ENCODE measurements at places on chromosomes 7 and 10.

DNA sequence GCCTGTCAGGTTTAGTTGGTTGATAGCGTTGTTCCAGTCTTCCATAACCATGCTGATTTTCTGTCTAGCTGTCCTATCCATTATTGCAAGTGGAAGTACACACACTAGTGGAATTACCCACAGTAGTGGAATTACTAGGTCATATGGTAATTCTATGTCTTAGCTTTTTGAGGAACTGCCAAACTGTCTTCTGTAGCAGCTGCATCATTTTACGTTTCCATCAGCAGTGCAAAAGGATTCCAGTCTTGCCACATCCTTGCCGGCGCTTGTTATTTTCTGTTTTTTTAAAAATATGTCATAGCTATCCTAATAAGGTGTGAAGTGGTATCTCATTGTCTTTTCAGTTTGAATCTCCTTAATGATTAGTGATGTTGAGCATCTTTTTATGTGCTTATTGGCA is 17.2 kb upstream of the RHBDD2 start:
- peak; percentile 88 for DNase-seq

DNA sequence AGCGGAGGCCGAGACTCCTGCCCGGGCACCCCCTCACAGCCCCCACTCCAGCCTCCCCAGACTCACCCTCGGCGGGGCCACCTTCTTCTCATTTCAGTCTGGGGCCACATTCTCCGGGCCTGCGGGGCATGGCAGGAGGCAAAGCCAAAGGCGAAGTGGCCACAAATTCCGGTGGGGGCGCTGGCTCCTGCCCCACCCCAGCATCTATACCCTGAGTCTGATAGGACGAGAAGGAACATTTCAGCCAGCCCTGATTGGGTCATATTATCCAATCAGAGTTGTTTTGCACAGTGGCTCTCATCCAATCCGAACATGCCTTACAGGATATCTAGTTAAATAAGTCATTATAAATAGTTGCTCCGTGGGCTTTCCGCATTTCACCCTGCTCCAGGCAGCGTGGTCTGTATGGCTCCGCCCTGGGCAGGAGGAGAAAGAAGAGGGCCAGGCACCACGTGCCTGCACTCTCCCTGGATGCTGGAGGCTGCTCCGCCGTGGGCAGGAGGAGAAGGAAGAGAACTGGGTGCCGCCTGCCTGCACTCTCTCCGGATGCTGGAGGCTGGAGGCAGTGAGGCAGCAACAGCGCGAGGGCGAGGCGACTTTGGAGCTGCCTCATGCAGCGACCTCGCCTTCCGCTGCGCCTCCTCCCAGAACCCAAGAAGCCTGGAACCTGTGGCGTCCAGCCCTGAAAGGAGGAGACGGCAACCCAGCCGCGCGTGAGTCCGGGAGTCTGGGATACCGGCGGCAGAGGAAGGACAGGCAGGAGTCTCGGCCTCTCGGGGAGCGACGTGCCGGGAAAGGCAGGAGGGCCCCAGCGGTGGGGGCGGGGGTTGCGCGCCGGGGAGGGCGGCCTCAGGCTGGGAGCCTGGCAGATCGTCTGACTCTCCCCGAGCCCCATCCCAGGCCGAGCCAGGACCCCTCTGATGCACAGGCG is 162.9 kb downstream of the ZNF33B start:
- peak; percentile 53 for DNase-seq

GRCh38 chr10:34696423-34696822 is 118.7 kb downstream of the PARD3 start:
- peak; percentile 62 for DNase-seq

DNA sequence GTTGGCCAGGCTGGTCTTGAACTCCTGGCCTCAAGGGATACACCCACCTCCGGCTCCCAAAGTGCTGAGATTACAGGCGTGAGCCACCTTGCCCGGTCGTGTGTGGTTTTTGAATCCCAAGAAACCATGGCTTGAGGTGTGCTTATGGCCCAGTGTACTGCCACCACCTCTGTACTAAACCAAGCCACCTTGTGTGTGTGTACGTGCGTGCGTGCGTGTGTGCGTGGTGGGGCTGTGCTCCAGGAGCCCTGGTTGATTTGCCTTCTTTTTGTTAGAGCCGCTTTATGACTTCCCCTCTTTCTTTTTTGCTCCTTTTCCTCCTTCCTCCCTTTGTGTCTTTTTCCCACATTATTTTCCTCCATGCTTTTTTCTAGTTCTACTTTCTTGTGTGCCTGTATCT is 121.4 kb downstream of the CAMK1D start:
- no peak for DNase-seq

GRCh38 chr10:132319853-132320653 is 11.9 kb upstream of the LRRC27 start:
- DNase-seq = peak; percentile 91

- no peak for DNase-seq
These were observed 129.9 kb downstream of the CDH23 start for GRCh38 chr10:71526653-71527052.

DNA sequence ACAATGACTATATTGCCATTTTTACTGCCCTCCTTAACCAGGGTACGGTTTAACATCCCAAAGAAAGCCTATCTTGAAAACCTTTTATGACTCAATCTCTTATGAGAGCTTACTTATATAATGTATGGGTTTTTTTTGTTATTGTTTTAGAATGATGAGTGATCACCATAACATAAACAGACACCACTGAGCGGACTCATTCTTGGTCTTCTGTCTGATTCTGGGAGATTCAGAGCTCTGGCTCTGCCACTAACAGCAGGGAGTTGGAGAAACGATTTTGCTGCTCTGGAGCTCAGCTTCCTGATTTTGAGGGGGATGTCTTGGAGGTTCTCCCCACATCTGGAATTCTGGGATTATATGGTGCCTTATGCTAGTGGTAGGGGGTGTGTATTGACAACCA is 244.1 kb downstream of the FRMD4A start:
- peak; percentile 55 for DNase-seq

All from cardiac fibroblast (primary cell).